ENCODE measurements at places on chromosomes 2 and 18.
A peak's percentile ranks its signal among the peaks of the same experiment; 100 is the strongest.

DNA sequence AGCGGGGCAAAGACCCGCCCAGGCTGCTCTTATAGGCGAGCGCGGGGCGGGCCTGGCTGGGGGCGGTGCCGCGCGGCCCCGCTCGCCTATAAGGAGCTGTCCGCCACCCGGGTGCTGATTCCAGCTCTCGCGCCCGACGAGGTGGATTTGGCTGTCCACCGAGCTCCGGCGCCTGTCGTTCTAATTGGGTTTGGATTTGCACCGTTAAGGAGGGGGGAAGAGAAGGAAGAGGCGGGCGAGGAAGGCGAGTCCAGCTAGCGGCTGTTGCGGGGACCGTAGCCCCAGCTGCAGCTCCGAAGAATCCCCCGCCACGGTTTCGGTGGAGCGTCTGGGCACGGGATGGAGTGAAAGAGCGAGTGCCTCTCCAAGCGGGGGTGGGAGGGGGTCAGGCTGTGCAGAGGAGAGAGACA lies at the start of gene CNTNAP5:
CNTNAP5 (plus strand) TSS at position 117 of the 410 bp plus-strand sequence. CDS start 364 bp downstream, outside the sequence.
- DNase-seq: no peak

DNA sequence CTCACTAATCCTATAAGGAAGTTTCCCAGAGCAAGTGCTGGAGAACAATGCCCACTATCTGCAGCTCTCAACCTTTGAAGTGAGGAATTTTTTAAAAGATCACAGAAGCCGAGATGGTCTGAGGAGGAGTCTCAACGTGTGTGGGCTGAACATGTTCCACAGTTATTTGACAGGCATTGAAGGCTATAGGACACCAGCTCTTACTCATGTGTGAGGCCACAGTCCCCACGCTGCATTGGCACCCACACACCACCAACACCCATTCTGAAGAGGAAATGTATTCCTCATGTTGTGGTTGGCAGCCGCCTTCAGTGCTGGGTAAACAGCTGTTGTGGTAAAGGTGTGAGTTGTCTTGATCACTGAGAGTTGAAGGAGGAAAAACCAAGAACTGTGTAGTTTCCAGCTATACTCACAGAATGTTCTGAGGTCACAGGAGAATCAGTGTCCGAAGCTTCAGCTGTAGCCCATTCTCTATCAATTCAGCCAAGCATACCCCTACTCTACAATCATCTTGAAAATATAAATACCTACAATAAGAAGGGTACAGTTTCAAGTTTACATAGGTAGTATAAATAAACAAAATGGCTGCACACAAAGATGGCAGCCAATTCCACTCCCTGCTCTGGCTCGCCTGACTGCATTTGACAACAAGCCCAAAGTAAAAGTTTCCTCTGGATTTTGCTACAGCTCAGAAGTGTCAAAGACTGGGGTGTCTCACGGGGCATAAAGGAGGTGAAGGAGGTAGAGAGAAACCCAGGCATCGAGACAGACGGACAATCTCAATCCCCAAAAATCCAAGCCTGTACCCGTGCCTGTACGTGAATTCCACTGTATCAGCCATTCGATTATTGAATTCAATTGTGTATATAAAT lies 12.1 kb downstream of the CD226 start:
- peak; percentile 40 for DNase-seq

DNA sequence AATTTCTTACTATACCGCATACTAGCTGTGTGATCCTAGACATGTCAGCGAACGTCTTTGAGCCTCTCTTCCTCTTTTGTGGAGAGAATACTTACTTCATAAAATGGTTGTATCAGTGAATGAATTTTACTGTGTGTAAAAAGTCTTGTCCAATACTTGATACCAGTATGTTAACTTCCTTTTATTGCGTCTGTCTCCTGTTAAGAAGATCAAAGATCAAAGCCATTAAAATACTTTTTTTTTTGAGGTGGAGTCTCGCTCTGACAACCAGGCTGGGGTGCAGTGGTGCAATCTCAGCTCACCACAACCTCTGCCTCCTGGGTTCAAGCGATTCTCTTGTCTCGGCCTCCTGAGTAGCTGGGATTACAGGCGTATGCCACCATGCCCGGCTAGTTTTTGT lies 33.2 kb downstream of the ERLEC1 start:
- DNase-seq: no peak

GRCh38 chr2:66082581-66082980 lies 352.3 kb upstream of the MEIS1 start:
- no peak for DNase-seq

GRCh38 chr18:79947054-79947755 lies 4.2 kb downstream of the SLC66A2 start:
- no peak for DNase-seq

DNA sequence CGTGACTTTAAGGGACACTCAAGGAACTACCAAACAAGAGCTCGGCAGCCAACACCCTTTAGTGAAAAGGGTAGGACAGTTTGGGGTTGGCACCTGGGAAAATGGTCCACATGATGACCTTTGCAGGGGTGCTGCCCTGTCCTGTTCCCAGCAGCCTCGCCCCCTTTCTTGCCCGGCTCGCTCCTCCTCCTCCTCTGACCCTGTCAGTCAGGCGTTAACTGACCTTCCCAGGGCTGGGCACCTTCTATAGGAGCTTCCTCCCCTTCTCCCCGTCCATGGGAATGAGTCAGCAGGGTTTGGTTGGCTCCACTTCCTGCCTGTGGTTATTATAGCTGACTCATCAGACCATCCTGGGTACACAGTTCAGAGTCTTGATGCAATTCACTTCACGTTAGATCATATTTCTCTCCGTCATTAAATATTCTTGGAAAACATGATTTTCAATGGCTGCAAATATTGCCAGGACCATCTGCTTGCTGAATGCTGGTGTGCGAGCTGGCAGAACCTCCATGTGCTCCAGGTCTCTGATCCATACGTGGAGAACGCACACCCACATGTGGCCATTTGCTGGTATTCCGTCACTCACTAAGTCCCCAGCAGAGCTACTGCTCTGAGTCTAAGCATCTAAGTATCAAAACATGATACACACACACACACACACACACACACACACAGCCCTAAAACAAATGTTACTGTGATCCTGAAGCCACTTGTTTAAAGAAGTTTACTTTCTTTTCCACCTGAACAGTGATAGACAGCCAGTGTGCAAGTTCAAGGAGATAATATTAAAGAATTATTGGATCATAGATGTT lies 185.0 kb downstream of the ANAPC1 start:
- no peak for DNase-seq

GRCh38 chr2:19295998-19296502 lies 62.4 kb downstream of the OSR1 start:
- no peak for DNase-seq

DNA sequence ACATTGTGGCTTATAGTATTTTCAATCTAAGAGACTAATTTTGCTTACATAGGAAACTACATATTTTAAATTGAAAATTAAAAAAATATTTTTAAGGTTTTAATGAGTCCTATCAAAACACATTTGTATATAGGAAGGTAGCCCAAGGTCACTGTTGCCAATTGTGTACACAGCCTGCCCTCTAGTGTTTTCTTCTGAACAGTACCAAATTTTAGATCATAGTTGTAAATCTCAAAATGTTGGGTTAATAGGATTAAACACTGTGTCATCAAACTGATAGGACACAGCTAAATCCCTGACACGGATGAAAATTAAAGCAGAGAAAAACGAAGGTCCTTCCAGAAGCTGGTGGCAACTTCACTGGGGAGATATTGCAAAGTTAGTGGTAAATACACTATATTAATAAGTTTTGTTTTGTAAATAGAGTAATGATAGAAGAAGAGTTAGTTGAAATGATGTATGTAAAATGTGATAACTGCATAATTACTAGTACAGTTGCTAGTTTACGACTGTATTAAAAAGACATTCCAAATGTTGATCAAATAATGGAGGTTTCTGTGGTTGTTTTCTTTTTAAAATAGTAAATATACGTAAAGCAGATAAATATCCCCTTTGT lies 19.7 kb downstream of the CLUL1 start:
- DNase-seq: no peak

DNA sequence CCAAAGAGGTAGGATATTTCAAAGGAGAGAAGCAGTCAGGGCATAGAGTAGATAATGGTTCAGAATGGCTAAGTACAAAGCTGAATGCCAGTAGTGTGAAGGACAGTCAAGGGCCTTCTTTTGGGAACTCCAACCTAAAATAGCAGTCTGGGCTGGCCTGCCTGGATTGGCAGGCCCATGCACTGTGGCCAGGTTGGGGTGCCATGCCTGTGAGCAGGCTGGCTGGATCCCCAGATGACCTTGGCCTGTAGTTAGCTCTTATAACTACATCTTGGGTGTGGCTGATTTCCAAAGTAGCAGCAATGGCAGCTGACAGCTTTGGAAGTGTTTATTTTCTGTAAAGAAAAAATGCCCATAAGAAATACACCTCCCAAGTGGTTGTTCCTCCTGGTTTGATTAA lies 51.5 kb upstream of the ITGB6 start:
- DNase-seq: no peak

GRCh38 chr2:74039611-74040010 lies 54.9 kb downstream of the TET3 start:
- DNase-seq: no peak

GRCh38 chr2:173214213-173214612 lies 138.6 kb downstream of the MAP3K20 start:
- DNase-seq: no peak

DNA sequence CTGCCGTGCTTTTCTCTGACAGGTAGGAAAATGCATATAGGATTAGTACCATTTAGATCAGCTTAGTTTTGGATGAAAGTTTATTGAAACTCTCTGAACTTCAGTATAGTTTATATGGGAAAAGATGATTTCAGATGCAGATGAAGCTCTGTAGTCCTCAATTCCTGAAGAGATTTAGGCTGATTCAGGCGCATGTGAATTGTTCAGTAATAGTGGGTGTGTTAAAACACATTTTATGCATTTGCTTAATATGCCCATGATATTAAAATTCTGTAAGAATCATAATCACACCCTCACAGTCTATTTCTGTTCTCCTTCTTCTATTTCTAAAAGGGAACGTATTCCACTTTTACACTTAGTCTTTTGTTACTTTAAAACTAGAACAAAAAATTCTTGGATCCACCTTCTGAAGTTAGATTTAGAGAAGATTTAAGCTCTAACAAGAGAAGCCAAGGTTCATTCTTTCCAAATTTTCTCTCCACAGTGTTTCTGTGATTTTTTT lies 44.5 kb upstream of the FAM237A start:
- no peak for DNase-seq

DNA sequence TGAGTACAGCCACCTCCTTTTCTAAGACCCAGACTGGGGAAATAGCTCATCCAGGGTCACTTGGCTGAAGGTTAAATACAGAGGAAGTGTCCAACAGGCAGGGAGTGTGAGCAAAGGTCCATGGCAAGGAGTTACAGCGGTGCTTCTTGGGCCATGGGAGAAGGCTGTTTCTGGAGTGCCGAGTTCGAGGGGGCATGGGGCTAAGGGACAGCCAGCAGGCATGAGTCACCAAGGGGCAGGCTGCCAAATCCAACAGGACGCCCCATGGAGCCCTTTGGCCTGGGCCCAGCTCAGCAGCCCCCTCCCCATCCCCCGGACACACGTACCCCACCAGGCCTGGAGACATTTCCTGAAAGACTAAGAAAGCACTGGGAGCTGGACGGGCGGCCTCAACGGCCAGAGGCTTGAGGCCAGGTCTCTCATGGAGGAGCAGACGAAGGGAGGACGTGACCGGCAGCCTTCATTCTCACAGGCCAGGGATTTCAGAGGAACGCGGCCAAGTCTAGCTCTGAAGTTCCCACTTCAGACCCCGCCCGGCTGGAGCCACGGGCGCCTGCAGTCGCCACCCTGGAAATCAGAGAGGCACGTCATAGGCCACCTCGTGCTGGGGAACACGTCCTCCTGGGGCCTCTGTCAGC lies 160.4 kb downstream of the SMAD7 start:
- DNase-seq: no peak

Measured in stimulated activated CD8-positive, alpha-beta memory T cell treated with anti-CD3 and anti-CD28 coated beads, Interleukin-15, amount 100 ng/mL, for 24 hours (primary cell).